ENCODE measurements at places on chromosomes 6 and 20. TPM values are rescaled to one million over a fixed set of nuclear protein-coding genes. Genes with fewer than 3 reads are reported as not detected.

Gene LPIN3
- 16.6 TPM for total RNA-seq

Gene RHAG
- total RNA-seq, result 0.43 TPM

Gene C6orf141
- total RNA-seq, result 2.5 TPM

Gene DUSP15
- 6.4 TPM for total RNA-seq

Gene HLA-F
- total RNA-seq, result 43.4 TPM

DNA sequence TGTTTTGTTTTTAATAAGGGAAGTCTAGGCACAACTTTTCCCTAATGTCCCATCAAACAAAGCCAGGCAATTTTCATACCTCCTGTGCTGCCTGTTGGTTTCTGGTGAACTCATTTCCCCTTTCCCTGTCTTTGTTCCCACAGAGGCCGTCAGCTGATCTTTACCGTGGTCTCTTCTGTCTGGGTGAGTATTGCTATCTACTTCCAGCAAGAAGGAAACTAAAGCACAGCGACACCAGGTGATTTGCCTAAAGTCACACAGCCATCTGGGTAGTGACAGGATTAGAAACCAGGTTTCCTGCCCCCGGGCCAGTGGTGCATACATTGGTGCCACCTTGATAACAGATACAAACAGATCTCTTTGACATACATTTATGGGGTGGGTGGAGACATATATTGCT lies 59.6 kb downstream of the RAB44 start:
- no peak for DNase-seq

DNA sequence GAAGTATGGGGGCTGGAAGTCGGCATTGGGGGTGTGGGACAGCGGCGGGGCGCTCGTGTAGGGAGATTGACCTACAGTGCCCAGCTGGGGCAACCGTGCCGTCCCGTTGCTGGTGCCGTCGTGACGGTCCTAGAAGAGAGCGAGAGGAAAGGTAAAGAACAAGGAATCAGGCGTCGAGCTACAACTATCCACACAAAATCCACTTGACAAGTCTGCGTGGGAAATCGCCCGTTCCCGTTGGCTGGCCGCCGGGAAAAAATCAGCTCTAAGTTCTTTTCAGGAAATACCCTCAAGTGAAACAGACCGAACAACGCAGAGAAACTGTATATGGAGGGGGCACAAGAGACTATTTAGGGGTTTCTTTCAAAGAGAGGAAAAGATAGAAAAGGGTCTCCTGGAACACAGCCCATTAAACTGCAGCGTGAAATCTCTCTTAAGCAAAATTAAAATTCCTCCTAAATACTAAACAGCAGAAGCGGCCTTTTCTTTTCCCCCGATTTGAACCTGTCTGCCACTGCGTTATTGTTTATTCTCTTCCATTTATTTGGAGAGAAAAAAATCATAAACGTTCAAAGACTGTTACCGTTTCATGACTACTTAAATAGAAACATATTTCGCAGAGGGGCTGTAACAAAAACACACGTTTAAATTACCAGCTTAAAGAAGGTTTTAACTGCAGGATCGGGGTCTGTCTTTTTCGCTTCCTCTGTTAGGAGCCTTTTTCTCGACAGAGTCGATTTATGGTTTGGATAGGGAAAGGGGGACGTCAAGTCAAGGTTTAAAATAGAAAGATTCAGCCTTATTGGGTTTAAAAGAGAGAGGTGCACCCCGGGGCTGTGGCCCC lies 4.4 kb downstream of the TFAP2A start:
- DNase-seq, result no peak

DNA sequence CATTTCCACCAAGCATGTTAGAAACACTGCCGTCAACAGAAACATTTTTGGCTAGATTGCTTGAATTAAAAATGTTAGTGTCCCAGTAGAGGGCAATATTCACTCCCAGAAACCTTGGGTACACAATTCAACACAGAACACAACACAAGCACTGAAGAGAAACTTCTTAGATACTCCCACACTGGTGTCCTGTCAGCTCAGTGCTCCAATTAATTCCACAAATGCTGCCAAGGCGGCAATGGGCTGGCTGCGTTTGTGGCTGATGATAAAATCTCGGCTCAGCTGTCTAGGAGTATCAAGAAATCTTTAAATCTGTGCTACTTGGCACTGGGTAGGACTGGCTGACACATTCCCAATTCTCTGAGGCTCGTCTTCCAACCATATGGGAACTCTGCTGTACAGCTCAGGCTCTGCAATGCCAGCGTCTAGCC lies 39.3 kb downstream of the BEND3 start:
- DNase-seq, result no peak

DNA sequence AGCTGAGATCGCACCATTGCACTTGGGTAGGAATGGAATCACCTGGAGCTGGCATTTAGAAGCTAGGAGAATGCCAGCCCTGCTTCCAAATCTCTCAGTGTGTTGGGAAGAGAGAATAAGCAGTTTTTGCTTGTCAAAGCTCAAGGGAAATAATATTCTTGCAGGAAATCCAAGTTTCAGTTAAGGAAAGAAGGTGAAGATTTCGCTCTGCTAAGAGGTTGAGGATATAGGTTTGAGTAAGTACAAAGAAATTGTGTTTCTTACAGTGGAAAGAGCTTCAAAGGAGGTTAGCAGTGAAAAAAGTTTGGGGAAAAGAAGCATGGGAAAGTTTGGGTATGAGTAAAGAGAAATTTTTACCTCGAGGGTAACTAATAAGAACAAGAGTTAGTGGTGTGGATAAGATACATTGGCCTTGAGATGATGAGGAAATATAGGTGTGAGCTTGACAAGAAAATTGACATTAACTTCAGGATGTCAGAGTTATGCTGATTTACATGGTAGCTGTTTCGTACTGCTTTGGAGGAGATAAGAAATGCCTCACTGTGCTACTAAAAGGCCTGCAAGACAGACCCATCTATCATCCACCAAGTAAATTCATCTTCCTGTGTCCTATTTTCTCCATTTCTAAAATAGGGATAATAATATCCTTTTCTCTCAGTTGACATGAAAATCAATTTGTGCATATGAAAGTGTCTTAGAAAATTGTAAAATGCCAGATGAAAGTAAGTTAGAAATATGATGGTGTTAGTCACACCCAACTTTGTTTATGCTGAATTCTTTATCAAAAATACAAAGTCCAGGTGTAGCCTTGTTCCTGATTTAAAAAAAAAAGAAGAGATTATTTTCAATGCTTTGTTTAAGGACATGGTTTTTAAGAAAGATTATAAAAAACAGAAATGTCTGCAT lies 12.8 kb upstream of the HINT3 start:
- no peak for DNase-seq

- no peak for DNase-seq
Measured at GRCh38 chr6:25579902-25580495, 72.0 kb upstream of the SCGN start.

DNA sequence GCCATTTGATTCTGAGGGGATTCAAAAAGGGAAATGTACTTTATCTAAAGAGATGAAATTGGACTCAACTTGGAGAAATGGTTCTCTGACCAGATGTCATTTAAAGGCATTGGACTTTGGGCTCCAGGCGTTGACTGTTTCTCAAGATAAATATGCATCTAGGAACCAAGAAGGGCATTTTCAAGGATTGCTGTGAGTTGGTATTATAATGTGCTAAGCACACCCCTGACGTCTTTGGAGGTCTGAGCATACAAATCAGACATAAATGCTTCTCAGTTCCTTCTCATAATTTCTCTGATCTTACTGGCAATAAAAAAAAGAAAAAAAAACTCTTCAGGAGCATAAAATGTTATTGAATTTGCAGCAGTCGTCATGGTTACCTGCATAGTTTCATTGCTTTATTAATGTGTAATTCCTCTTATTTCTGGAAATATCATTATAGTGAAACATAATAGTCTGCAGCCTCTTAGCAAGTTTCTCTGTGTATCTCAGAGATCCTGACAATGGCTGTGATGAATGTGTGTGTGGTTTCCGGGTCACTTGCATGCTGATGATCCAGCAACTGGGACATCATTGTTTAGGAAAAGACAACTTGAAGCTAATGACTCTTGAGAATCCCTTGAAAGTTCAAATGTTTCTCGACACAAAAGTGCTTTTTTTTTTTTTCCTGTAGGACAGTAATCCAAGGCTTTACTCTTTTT lies 136.0 kb downstream of the AIG1 start:
- DNase-seq, result no peak

DNA sequence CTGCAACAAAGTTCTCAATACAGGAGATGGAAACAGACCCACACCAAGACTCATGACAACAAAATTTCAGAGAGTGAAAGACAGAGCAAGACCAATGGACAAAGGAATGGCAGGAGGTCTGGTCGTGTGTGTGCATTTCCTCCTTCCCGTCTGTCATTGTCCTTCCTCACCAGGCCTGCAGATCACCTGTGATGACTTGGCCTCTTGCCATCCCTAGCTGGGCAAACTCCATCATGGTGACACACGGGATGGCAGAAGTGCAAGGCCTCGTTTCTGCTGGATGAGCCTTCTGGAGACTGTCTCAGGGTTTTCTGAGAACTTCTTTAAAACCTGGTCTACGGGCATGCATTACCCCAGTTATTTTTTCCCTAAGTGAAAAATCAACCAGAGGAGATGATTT lies 49.2 kb downstream of the RPP21 start:
- DNase-seq, result no peak

GRCh38 chr6:108807928-108808327 lies 40.3 kb upstream of the ARMC2 start:
- no peak for DNase-seq

DNA sequence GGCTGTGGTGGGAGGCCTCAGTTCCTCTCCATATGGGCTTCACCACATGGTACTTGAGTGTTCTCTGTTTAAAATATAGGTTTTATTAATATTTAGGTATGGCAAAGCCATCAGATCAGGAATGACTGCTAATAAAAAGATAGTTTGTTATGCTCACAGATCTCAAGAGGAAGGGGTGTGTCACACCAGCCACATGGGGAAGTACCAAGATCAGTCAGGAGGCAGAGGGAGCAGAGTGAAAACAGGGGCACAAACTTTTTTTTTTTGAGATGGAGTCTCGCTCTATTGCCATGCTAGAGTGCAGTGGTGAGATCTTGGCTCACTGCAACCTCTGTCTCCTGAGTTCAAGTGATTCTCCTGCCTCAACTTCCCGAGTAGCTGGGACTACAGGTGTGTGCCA lies 92.1 kb upstream of the GCM1 start:
- no peak for DNase-seq

- no peak for DNase-seq
Measured at GRCh38 chr20:59141818-59142581, 21.6 kb upstream of the ZNF831 start.

DNA sequence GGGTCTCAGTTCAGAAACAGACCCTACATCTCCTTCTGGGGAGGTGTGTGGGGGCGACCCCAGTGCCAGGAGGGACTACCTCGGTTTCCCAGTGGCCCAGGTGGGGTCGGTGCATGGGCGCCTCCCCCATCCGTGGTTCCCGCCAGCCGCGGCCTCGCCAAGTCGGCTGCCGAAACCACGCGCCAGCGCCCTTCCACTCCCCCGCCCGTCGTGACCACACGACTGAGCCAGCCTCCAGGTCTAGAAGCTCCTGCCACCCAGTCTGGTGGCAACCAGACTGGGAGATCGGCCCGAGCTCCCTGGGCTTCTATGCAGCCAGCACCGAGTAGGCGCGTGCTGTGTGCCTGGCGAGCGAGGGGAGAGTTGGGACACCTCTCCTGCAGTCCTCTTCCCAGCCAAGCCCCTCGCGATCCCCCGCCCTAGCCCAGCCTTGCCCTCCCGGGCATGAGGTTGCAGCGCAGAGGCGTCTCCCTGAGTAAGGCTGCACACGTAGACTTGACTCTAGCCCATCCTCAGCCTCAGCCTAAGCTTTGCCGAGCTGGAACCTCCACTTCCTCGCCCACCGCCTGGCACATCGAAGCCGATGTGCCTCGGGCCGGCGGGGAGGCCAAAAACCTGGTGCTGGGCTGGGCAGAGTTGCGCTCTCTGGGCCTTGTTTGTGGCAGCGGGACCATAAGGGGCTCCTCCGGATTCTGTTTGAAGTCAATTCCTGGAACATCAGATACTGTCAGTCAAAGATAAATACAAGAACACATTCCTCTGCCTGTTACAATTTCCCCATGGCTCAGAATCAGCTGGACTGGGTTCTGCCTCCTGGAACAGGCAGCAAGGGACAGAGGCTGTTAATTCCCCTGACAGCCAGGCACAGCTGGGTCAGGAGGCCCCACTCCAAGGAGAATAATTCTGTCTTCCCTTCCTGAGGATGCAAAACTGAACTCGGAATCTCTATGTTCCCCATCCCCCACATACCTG lies 1.5 kb upstream of the CPNE5 start:
- DNase-seq, result no peak

DNA sequence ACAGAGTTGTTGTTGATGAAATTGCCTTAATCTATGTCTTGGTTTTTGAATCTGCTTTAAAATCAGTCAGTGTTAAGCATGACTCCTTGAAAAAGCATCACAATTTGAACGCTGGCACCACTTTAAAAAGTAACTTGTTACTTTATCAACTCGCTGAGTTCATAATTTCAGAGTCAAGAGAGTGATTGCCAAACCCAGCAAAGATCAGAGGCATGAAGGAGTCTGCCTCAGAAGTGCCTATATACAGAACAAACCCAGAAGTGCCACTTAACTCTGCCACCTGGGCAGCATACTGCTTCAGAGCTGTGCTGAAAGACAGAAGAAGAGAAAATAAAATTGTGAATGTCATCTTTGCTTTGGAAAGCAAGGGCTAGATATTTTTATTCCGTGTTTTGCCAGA lies 73.6 kb upstream of the HCRTR2 start:
- DNase-seq, result no peak

DNA sequence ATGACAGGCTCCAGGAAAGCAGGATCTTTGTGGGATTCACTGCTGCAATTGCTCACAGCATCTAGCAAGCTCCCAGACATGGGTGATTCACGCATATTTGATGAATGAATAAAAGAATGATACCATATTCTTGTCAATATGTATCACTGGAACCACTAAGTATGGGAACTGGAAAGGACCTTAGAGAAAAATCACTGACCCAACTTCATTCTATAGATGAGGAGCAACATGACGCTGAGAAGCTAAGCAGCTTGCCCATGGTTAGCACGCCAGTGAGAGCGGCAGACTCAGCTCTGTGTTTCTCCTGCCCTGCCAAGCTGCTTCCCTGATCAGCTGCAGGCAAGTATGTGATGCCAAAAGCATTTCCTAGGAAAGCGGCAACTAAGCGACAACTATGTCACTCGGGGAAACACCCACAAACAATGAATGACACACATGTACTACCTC lies 66.8 kb downstream of the PPP1R3G start:
- no peak for DNase-seq

DNA sequence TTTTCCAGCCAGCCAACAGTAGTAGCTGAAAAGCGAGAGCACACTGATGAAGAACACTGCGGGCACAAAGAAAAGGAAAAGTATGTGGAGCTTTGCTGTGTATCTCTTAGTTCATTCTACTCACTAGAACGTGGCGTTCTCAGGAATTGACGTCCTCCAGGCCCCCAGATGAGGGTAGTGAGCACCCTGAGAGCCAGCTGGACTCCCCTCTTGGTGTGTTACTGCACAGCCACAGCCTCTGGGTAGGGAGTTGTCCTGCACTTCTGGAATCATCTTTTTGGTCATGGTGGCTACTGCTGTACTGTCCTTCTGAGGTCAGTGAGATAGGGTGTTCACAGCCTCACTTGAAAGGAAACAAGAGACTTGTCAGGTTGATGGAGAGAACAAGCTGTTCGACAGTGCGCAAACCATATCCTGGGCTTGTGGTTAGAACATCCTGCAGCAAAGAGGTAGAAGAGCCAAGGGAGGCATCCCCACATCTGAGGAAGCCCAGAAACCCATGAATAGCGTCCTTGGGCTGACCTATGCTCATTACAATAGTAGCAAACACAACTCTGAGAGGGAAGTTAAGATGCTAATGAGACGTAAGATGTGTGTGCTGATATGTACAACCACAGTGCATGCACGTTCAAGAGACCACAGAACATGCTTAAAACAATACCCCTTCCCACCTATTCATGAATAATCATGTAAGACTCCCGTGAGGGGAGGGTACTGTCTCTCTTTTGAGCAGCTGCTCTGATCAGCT lies 14.6 kb upstream of the HLA-F start:
- no peak for DNase-seq

GRCh38 chr20:18537651-18538050 lies 29.6 kb upstream of the SMIM26 start:
- DNase-seq, result no peak

Measured in ovary (tissue), 10 donors.